ENCODE measurements at places on chromosomes 16 and 17.

GRCh38 chr16:47475786-47476185 is 14.7 kb downstream of the PHKB start:
- DNase-seq, result no peak

- DNase-seq, result peak; percentile 36
Measured at GRCh38 chr17:70629902-70630301, 460.6 kb downstream of the KCNJ2 start.

GRCh38 chr16:84883301-84883700 is 63.5 kb downstream of the CRISPLD2 start:
- DNase-seq, result no peak

- no peak for DNase-seq
Measured at GRCh38 chr16:49405123-49405522, 31.5 kb downstream of the C16orf78 start.

- no peak for DNase-seq
Measured at GRCh38 chr16:71383054-71383773, 24.7 kb downstream of the CALB2 start.

- DNase-seq, result peak; percentile 30
Measured at GRCh38 chr16:19718624-19718965, 524 bp downstream of the IQCK start.

- no peak for DNase-seq
Measured at GRCh38 chr16:83842756-83843507, 35.2 kb downstream of the HSBP1 start.

DNA sequence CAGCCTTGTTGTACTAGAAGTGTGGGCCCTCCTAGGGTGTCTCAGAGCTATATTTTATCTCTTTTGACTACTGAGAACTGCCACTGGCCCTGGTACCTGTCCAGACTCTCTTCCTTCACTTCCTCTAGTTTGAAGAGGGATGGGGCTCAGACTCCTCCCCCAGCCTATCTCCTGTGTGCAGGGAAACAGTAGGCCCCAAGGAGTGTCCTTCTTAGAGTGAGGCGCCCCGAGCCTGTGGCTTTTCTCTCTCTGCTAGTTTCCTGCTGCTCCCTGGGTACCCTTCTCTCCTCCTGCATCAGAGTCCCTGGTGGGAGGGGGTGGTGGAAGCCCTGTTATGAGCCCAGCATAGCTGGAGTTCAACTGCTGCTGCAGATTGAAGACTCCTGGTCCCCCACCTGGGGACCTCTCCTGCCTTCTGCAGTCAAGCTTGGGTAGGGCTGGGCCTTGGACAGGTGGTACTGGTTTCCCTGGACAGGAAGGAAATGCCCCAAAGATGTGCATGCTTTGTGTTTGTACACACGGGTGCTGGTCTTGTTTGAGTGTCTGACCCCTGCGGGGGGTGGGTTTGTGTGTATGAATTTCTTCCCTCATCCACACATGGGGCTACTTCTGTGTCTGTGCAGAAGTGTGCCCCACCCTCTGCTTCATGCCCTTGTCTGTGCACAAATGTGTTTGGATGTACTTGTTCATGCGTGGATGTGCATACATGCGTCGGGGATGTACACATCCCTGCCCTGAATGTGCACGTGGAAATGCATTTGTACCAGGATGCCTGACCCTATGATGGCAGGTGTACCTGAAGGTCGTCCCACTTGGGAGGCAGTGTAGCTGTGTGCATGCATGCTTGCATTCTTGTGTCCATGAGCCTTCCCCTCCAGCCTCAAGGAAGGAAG is 6.9 kb downstream of the RARA start:
- DNase-seq, result no peak

DNA sequence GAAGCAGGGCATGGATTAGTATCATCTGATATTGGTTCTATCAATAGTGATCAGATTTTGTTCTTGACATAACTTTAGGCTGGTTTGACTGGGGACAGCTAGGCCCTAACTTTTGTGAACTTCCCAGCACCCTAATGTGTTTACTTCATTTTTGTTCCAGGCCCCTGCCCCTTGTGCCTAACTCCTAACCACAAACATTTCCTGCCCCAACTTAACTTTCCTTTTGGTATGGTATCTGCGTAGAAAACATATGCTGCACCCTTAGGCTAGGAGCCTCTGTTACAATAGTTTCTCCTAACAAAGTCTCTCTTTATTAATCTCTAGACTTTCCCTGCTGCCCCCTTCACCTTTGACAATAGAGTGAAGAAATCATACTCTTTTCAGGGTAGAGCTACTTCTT is 2.5 kb downstream of the ADPRM start:
- DNase-seq, result no peak

DNA sequence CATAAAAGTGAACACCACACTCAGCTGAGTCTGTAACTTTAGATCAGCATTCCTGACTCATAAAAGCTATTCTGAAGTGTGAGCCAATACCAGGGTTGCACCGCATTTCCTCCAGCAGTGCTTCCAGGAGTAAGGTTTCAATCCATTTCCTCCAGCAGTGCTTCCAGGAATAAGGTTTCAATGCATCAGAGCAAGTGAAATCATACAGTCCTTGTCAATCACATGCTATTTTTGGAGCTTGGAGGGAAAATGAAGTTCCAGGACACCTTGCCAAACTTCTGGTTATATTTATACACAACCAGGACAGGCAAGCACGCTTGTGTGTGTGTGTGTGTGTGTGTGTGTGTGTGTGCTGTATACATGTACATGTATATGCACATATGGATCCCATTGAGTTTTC is 327.6 kb downstream of the GRIN2A start:
- DNase-seq, result no peak

DNA sequence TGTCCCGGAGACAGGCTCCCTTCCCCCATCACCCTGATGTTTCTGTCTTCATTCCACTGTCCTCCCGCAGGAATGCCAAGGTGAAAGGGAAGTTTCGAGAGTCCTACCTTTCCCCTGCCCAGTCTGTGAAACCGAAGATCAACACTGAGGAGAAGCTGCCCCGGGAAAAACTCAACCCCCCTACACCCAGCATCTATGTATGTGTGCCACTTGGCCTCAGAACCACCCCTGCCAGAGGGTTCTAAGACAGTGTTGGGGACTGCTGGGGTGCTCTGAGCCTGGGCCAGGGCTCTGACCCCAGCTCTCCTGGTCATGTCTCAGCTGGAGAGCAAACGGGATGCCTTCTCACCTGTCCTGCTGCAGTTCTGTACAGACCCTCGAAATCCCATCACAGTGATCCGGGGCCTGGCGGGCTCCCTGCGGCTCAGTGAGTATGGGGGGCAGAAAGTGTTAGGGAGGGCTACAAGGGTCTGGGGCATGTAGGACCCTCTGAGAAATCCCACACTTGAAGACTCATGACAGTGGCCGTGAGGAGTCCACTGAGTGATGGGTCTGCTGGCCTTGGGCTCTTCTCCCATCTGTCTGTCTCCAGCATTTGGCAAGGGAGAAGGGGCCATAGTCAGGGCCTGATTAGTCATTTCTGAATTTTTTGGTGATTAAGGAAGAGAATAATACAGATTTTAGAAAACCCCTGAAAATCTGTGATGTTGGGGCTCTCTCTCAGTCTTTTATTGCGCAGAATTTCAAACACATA is 4.9 kb upstream of the TMEM88 start:
- no peak for DNase-seq

DNA sequence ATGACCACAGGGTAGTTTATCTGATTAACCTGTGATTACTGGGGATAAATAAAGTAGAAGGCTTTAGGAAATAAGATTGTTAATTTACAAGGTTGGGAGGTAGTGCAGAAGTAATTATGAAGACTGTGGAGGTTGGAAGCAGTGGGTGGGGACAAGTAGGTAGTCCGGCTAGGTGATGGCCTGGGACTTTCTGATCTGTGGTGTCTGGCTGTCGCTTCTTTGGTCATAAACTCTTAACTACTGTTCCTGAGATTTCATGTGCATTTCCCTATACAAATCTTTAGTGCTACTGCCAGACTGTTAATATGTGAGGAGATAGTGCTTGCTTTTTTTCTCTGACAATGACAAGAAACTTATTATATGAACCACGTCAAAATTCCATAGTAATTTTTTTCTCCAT is 19.5 kb upstream of the HNF1B start:
- DNase-seq, result no peak

DNA sequence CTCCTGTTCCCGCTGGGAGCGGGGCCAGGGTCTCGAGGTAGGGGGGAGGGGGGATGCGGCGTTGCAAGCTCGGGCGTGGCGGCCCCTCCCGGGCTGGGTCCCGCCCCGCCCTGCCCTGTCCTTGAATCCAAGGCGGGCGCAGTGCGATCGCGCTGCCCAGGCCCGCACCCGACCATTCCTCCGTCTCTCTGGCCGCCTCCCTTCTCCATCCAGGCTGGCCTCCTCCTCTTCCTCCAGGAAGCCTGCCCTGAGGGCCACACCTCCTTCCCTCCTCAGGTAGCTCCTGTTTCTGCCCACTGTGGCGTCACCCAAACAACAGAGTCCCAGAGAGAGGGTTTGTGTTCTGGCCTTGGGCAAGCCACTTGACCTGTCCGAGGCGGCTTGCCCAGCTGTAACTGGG is 43.0 kb upstream of the TAC4 start:
- no peak for DNase-seq

- DNase-seq, result peak; percentile 91
Measured at GRCh38 chr16:67833415-67834241, 8.5 kb upstream of the THAP11 start.
